Inflammatory macrophage treated with lipopolysaccharide for 4 hours (primary cell): ENCODE measurements at places on chromosomes 12 and 14.
A peak's percentile ranks its signal among the peaks of the same experiment; 100 is the strongest.

DNA sequence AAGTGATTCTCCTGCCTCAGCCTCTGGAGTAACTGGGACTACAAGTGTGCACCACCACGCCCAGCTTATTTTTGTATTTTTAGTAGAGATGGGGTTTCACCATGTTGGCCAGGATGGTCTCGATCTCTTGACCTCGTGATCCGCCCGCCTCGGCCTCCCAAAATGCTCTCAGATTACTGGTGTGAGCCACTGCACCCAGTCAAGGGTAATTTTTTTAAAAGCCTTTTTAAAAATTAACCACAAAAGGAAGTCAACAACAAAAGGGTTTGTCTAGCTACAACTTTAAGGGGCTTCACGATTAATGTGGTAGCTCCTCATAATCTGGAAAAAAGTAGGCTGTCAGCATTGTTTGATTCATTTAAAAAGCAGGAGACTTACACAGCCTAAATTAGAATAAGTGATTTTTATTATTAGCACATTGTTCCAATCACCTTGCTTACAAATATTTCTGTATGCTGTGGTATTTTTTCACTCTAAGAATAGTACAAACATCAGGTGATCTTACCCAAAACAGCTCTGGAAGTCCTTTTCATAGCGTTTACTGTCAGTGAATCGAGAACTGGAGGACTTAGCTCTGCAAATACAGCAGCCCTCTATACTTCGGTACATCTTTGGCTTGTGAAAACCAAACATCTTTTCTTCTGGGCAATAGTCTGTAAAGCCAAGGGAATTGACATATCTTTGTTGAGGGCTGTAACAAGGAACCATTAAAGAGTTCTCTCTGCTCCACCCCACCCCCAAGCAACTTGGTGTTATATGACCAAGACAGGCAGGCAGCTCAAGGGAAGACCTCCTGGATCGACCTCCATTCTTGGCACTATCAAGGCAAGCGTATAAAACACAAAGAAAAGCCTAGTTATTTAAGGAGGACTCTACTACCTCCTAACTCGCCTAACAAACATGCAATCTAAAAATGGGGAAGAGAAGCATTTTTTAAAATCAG, 28.1 kb downstream of the SINHCAF start:
- DNase-seq, result no peak

DNA sequence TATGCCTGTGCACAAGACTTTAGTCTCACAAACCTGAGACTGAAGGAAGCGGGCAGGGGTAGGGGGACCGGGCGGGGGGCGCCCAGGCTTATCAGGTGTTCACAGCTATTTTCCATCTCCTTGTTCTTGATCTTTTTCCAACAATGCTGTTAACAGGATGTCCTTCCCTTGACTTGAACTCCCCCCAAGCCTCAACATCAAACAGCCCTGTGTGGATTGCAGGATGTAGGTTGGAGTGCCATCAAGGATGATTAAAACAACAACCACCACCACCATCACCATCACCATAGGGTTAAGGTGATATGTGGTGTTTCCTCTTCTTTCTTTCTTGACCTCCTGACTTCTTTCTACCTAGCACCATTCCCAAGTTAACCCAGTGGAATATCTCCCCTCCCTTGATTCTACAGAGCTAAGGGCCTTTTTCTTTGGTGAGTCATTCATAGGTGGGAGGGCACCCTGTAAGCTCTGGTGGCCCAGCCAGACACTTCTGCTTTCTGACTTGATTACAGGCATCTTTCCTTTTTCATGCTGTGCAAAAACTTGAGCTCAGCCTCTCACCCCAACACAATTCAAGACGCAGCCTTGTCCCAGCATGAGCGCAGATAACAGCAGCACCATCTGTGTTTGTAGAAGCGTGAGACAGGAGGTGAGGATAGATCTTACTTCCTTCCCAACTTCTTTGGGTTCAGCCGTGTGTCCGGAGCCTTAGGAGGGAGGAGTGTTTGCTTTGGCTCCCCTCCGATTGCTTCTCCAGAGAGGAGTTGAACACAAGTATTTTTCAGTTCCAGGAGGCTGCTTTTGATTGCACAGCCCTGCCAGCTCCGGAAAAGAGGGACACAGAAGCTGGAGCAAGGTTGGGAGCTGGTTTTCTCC, 26.8 kb downstream of the FLVCR2 start:
- DNase-seq, result peak; percentile 90

- DNase-seq, result peak; percentile 89
Observed at GRCh38 chr14:65156568-65157366, 54.5 kb upstream of the MAX start.

DNA sequence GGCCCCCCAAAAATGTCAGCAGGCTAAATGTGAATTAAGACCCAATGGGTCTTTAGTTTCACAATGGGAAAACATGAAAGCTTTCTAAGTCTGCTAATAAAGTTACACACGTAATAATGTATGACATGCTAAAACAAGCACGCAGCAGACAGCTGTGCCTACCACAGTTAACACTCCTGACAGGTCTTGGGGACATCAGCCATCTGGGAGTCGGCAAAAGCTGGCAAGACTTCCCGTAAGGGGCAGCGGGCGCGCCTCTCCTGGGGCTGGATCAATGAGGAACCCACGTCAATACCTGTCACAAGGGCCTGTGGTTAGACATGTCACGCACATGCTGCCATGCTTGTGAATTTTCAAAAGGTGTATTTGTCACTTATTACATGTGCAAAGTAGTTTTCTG, 45.0 kb downstream of the ACTN1 start:
- DNase-seq, result no peak

DNA sequence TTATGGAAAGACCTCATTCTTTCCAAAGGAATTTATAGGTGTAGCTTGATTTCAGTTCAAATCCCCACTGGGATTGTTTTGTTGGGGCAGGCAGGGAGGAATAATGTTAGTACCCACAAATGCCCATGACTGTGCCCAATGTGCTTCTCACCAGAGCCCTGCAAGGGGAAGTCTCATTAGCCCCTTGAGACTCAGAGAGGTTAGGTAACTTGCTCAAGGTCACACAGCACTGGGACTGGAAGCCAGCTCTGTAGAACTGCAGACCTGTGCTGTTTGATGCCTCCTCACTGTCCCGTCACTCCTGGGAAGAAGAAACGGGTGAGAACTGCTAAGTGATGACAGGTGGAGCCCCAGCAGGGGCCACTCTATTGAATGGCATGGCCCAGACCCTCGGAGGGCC, 8.9 kb downstream of the ANKRD9 start:
- DNase-seq, result peak; percentile 48

DNA sequence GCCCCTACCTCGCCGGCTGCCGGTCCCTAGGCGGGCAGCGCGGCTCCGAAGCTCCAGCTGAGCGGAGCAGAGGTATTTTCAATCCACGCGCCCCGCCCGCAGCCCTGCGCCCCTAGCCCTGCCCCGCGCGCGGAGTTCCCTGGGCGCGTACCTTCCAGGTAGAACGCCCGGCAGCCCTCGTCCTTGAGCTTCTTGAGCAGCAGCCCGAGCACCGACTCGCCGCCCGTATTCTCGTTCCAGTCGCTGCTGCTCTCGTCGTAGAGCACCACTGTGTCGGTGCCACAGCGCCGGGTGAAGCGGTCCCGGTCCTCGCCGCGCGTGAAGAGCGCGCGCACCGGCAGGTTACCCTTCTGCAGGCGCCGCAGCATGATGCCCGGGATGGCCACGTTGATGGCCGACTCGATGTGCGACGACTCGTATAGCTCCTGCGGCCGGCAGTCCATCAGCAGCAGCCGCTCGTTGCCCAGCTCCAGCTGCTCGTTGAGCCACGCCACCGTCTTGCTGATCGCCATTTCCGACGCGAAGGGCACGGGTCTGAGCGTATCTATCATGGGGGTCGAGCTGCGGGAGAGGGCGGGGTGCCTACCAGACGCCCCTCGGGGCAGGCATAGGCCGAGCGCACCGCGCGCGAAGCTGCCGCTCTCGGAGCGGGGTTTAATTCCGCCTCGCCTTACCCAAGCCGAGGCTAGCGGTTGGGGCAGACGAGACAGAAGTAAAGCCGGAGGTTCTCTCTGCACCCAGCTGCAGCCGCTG, 636 bp downstream of the DUSP6 start:
- peak; percentile 46 for DNase-seq

GRCh38 chr12:70661466-70662161, 24.4 kb upstream of the PTPRB start:
- peak; percentile 41 for DNase-seq

DNA sequence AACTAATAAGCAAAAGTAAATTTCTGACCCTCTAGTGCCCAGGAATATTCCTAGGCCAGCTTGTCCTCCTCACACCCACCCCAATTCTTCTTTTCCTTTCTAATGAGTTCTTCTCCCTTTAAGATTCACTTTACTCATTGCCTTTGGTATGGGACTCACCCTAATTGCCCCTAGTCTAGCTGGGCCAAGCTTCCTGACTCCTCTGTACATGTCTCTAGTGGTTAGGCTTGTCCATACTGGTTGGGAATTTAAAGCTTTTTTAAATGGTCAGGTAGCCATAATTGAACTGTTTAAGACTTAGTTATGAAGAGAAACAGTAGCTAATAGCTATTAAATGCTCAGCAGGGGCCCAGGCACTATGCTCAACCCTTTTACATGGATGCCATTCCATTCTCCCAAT, 248.2 kb downstream of the C12orf42 start:
- DNase-seq, result no peak

- DNase-seq, result no peak
Observed at GRCh38 chr14:68630611-68631393, 162.1 kb downstream of the ZFP36L1 start.

DNA sequence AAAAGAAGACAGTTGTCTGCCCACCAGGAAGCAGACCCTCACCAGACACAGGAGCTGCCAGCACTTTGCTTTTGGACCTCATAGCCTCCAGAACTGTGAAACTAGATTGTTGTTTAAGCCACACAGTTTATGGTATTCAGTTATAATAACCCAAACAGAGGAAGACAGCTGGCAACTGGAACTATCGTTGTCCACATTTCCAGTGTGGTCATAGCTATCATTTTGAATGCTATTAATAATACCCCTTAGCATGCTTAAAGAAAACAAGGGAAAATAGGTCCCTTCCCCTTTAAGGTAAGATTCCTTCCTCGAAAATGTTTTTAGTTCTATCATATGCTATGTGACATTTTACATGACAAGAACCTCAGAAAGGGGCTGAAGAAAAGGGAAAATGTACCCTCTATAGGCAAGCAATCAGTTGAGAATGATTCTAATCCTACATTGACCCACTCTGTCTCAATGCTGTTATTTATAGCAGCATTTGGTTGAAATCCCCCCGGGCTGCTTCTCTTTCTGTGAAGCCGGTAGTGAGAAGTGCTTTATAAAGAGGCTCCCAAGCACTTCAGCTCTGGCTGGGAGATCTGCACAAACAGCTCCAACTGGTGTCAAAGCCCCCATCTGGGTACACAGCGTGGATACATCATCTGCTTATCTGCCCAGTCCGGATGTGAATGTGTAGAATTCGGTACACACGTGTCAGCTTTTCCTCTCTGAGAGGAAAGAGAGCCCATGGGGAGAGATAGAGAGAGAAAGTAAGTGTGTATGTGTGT, 221.2 kb upstream of the FLRT2 start:
- no peak for DNase-seq

DNA sequence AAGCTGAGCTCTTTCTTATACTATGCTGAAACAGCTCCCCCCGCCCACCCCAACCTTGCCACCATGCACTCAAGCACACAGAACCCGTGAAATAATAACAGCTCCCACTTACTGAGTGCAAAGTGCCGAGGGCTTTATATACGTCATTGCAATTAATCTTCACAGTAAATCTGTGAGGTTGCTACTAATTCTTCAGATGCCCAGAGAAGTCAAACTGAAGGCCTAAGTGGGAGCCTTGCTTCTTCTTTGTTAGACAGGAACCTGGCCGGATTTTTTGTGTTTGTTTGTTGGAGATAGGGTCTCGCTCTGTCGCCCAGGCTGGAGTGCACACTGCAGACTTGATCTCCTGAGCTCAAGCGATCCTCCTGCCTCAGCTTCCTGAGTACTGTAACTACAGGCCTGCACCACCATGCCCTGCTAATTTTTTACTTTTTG, 34.0 kb downstream of the VCPKMT start:
- DNase-seq, result no peak

- peak; percentile 15 for DNase-seq
Observed at GRCh38 chr12:131550121-131550520, 160.8 kb upstream of the SFSWAP start.

DNA sequence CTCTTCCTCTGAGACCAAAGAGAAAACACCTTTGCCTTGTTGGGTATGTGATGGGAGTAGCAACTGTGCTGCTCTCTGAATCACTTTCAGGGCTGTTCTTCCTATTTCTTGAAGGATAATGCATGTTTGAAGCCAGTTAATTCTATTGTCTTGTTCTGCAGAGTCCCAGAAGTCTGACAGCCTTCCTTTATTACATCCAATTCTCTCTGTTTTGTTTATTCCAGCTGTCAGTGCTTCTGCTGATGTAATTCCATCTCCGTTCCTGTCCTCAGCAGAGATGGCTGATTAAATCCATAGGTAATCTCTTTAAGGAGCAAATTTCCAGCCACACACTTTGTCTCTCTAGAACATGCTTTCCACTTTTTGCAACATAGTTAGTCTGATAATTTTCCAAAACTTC, 59.7 kb downstream of the MGAT4C start:
- DNase-seq, result no peak

DNA sequence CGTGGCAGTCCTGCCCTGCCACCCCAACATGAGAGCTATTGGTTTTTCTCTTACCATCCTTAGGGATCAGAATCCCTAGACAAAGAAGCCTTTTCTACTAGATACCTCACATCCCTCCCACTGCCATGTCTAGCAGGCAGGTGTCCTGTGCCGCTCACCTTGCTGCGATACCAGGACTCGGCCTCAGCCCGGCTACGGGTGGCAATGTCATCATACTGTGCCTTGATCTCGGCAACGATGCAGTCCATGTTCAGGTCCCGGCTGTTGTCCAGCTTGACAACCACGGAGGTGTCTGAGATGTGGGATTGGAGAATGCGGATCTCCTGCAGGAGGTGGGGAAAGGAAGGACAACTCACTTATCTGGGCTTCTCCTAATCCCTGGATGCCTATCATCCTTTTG, 4.5 kb downstream of the KRT83 start:
- no peak for DNase-seq

DNA sequence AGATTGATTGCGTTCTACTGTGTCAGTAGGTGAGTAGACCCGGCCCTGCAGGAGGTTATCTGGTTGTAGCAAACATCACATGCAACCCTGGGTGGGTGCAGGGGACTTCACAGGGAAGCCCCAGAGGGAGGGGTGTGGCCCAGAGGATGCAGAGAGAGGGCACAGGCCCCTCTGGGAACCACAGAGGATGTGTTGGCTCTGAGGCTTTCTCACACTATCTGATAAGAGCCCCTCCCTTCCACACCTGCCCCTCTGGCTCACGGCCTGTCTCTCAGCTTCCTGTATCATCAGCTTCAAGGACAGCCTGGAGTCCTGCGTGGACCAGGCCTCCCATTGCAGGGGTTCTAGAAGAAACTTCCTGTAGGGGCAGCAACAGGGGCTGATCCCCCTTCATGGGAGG, 101.9 kb downstream of the RIN3 start:
- DNase-seq, result no peak

GRCh38 chr14:99821519-99822508, 28.6 kb downstream of the EML1 start:
- DNase-seq, result no peak

- no peak for DNase-seq
Observed at GRCh38 chr12:128652136-128652751, 171.5 kb downstream of the SLC15A4 start.

DNA sequence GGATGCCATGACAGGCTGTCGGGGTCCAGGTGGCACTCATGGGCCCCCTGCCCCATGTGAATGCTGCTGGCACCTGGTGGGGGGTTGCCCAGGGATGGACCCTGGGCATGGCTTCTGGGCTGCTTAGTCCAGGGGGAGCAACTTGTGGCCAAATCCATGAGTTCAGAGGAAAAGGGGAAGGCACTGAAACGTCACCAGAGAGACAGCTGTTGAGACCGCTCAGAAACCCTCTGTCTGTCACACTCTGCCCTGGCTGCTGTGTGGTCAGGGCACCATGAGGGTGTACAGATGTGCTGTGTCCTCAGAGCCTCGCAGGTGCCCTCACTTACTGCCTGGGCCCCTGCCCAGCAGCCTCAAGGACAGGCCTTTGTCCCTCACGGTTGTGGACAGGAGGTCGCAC, 9.4 kb downstream of the CLBA1 start:
- DNase-seq, result no peak
